ENCODE measurements at places on chromosomes 11 and 22. TPM values are rescaled to one million over a fixed set of nuclear protein-coding genes. Genes with fewer than 3 reads are reported as not detected.

PLCB3 gene
- total RNA-seq = 41.7 TPM

DNA sequence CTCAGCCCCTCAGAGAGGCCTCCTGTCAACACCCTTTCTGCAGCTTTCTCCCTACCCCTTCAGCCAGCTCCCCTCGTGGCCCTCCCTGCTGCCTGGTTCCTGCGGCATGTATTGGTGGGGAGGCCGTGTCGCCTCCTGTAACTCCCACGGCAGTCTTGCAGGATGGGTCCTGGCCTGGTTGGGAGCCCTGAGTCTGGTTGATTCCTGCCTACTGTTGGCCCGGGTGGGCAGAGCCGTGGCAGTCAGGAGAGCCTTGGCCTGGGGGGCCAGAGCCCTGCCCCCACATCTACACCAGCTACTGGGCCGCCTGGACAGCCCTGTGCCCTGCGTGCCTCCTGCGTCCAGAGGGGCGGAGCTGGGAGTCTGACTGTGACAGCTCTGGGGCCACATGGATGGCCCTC, 30.3 kb upstream of the GRAMD4 start:
- no peak for DNase-seq

GRCh38 chr11:126112547-126112946, 49.9 kb upstream of the CDON start:
- peak; percentile 94 for DNase-seq

DNA sequence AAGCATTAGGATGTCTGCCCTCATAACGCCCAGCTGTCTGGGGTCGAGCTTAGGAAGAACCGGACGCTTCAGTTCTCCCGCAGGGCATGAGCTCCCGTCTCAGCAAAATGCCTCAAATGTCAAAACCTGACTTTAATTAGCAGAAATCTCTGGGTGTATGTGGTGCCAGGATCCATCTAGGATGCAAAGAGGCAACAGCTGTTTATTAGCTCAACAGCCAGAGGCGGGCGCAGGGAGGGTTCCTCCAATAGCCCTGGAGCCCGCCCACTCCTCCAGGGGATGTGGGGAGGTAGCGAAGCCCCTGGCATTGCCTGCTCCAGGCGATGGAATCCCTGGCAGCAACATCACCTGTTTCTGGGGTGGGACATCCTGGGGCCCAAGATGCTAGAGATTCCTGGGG, 39.4 kb upstream of the RTL6 start:
- DNase-seq = no peak

GRCh38 chr11:19820100-19820499, 107.5 kb downstream of the NAV2 start:
- DNase-seq = peak; percentile 62

DNA sequence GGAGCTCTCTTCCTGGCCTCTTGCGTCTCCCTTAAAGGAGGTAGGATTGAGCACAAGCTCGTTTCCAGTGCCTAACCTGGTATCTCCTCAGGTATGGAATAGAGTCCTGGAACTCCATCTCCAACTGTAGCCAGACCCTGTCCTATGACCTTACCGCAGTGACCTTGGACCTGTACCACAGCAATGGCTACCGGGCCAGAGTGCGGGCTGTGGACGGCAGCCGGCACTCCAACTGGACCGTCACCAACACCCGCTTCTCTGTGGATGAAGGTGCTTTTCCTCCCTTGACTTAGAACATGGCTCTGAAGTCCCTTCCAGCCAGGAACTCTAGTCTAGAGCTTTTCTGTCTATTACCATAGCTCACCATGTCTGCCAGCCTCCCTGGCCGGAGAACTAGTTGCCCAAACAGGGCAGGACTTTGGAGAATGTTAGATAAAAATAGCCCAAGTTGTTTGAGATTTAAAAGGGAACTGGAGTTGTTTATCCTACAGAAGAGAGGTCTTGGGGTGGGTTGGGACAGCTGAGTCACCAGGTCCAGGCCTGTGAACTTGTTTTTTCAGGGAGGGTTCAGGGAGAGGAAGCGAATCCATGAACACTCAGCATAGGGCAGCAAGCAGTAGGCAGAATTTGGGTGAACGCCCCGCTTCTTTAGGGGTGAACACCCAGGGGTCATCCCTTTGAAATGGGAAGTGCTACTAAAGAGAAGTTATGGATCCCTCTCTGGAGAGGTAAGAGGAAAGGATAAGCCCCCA, 3.3 kb downstream of the IL10RA start:
- DNase-seq = no peak

- no peak for DNase-seq
Observed at GRCh38 chr11:96043291-96043690, 119.4 kb upstream of the MTMR2 start.

DNA sequence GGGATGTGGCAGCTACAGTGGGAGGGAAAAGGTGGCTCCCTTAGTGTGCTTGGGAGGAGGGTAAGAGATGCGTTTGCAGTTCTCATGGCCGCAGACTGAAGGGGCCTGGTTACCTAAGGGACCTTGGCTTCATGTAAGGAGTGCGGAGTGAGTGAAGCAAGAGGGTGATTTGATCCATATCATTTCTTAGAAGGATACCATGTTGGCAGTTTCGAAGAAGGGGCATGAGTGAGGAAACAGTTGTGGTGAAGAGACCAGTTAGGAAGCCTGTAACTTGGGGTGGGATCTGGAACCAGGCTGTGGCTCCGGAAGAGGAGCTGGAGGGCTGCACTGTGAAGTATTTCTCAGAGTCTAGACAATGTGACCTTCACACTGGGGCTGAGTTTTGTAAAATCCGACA, 45.0 kb downstream of the ST3GAL4 start:
- no peak for DNase-seq

- peak; percentile 71 for DNase-seq
Observed at GRCh38 chr22:33000342-33001280, 57.6 kb downstream of the SYN3 start.

GRCh38 chr22:39851606-39852315, 41.8 kb downstream of the ENTHD1 start:
- no peak for DNase-seq

DNA sequence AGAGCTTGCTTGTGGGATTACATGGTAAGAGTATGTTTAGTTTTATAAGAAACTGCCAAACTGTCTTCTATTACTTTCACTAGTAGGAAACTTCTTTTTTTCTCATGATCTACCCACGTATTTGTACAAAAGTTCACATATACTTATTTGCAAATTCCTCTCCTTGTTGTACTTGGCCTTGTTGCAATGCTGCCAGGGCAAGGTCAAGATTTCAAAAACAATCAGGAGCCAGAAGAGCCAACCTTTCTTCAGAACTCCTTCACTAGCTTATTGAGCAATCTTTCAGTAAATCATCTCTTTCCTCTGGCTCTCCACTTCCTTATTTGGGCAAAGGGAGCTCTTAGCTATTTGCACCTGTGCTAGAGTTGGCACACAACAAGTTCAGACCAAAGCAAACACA, 9.7 kb downstream of the SRSF8 start:
- DNase-seq = peak; percentile 35

TMPRSS6 gene
- not detected for total RNA-seq

TRIM51 gene
- total RNA-seq = not detected

AGBL2 gene
- 0.63 TPM for total RNA-seq

All from GM23248 (cell line).